ENCODE measurements at places on chromosomes 7 and 10.

- DNase-seq, result no peak
Observed at GRCh38 chr7:158782761-158783401, 46.4 kb downstream of the ESYT2 start.

- DNase-seq, result no peak
Observed at GRCh38 chr7:5466551-5466950, 42.9 kb upstream of the TNRC18 start.

DNA sequence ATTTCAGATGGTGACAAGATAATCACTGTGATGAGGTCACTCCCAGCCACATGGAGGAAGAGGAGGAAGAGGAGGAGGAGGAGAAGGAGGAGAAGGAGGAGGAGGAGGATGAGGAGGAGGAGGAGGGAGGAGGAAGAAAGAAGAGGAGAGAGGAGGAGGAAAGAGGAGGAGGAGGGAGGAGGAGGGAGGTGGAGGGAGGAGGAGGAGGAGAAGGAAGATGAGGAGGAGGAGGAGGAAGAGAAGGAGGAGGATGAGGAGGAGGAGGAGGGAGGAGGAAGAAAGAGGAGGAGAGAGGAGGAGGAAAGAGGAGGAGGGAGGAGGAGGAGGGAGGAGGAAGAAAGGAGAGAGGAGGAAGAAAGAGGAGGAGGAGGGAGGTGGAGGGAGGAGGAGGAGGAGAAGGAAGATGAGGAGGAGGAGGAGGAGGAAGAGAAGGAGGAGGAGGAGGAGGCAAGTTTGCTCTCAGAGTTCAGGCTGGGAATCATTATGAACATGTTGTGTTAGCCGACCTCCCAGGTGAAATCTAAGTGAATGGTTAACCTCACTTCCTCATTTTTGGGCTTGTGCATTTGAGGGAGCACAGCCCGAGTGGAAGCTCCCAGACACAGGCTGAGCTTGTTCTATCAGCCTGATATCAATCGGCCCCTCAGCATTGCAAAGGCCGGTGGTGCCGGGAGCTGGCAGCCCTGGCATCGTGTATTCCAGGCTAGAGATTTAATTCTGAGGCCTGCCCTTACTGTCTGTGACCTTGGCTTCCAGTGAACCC is 236.2 kb upstream of the PITRM1 start:
- DNase-seq, result no peak

- DNase-seq, result no peak
Observed at GRCh38 chr10:10872035-10872673, 145.5 kb upstream of the CELF2 start.

DNA sequence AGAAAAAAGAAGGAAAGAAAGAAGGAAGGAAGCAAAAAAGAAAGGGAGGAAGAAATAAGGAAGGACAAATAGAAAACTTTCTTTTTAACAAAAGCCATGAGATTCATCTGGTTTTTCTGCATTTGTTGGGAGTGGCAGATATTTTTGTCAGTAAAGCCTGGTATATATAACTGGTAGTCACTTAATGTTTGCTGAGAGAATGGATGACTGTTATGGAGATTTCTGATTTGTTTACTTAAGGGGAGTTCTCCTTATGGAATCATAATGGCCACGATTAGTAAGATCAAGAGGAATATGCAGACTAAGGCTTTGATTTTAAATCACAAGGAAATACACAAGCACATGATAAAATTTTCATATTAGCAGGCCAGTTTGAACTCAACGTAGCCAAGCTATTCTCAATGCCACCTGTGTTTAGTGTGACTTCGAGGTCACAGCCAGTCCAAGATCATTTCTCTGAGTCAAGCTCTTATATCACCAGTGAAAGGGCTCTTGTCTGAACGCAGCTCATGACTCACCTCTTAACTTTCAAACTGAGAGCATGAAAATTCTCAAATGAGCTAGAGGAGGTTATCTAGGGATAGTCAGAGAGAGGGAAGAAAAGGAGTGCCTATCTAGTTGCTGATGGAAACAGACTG is 445.1 kb upstream of the ZMIZ1 start:
- DNase-seq, result no peak

Measured in NCI-H2081 treated with DMSO at 0.1 percent for 48 hours (cell line).